ENCODE measurements at places on chromosomes 1 and 21.

DNA sequence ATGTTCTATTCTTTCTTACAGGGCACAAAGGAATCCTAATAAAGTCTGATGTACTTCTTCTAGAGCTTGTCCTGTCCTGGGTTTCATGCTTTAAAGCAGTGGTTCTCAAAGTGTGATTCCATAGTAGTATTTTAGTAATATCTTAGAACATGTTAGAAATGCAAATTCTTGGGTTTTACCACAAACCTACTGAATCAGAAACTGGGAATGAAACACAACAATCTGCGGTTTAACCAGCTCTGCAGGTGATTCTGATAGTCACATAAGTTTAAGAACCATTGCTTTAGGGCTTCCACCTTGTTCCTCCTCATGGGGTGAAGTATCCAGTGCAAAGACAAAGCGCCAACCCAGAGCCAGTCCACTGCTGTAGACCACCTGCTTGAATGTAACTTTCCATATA lies 41.1 kb downstream of the NGF start:
- no peak for DNase-seq

DNA sequence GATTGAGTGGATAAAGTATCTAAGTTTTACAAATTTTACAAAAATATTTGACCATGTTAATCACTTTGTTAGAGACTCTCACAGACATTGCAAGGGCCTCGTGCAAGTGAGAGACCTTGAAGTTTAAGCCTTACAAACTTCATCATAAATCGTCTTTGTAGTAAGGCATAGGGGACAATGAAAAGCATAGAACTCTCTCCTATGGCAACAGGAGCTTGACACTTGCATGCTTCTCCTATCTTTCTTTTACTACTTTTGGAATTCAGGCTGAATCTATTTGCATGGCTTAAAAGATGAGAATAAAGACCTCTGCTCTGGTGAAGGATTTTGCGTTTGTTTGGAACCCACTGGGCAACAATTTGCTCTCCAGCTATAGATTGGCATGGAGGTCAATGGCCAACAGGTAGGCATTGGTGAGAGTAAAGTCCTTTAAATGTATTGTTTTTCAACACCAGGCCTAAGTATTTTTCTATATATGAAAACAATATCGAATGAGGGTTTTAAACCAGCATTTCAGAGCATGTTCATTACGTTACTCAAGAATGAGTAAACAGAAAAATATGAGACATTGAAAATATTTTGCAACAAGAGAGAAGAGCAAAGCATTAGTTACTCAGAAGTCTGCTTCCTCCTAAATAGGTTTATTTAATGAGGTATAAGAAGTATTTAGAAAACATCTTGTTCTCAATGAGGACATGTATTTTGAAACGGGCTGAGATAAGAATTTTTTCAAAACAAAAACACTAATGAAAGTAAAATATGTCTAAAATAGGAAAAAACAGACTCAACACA lies 192.2 kb downstream of the TGFB2 start:
- DNase-seq = no peak

- no peak for DNase-seq
Observed at GRCh38 chr21:35294231-35294898, 245.3 kb upstream of the RUNX1 start.

- no peak for DNase-seq
Observed at GRCh38 chr1:68149110-68149798, 83.1 kb downstream of the WLS start.

DNA sequence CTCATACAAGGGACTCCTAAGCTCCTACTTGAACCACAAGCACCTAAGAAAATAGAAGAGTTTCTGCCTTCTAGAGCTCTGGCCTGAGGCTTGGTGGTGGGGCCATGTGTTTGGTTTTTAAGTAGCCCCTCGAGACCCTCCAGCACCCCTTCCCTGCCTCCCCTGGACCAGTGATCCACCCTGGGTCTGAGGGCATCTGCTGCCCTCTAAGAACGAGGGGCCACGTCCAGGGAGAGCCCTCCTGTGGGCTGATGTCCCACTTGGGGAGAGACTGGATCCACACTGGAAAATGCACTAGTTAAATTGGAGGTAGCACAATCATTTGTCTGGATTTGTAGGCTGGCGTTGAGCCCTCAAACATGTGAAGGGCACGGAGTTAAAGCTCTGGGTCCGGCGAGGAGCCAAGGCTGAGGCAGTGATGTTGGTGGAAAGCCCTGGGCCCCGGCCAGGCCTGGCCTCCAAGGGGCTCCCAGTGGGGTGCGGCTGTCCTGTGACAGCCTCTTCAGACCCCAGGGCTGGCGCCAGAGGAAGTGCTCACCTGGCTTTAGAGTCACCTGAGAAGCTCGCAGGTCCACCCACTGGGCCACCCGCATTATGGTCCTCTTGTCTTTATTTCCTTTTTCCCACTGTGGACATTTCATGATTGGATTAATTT lies 65.2 kb downstream of the SLC37A1 start:
- no peak for DNase-seq

DNA sequence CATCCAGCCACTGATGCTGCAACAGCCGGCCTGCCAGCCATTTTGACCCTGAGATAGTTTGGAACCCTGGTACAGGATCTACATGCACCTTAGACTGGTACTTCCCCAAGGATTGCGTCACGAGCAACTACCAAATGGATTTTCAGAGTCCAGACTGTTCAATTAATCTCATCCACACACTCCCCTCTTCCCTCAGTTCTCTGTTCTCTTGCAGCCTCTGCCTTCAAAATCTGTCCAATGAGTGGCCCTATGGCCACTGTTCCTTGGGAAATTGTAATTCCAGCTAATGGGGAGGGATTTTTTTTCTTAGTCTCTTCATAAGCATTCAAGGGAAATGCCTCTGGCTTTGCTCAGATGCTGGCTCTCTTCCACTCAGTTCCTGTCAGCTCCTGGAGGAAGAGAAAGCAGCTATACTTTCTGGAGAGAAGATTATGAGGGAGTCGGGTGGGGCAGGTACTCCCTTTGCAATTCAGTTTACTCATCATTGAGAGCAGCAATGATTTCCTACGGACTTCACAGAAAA lies 19.8 kb upstream of the UAP1 start:
- no peak for DNase-seq

- DNase-seq = no peak
Observed at GRCh38 chr1:230548997-230549396, 93.3 kb upstream of the COG2 start.

DNA sequence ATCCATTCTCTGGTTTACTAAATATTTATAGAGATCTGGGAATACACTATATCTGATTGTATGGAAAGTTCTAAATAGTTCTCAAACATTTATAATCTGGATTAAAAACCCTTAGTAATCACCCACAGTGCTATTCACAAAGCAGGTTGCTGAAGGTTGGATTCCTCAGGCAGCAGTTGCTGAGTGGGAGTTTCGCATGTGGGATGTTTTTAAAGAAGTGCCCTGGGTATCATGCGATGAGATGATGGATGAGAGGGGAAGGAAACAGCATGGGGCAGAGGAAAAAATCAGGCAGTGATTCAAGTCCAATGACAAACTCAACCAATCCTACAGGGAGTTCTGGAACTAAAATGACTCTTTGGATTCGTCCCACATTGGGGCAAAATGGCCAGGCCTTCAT lies 85.3 kb upstream of the GALNT2 start:
- DNase-seq = no peak

- no peak for DNase-seq
Observed at GRCh38 chr1:36834586-36834985, 199.7 kb downstream of the GRIK3 start.

DNA sequence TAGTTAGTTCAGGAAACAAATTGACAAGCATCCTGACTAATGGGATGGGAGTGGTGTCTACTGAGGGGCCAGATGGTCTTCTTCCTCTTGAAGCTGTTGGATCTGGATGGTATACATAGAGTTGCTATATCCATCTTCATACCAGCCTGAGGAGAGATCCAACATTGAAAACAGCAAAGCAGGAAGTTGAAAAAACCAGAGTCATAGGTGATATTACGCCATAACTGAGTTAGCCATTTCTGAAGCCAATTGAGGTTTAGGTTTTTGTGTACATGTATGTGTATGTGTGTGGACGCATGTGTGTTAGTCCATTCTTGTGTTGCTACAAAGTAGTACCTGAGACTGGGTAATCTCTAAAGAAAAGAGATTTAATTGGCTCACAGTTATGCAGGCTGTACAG lies 2.3 kb upstream of the TSPAN2 start:
- DNase-seq = no peak

DNA sequence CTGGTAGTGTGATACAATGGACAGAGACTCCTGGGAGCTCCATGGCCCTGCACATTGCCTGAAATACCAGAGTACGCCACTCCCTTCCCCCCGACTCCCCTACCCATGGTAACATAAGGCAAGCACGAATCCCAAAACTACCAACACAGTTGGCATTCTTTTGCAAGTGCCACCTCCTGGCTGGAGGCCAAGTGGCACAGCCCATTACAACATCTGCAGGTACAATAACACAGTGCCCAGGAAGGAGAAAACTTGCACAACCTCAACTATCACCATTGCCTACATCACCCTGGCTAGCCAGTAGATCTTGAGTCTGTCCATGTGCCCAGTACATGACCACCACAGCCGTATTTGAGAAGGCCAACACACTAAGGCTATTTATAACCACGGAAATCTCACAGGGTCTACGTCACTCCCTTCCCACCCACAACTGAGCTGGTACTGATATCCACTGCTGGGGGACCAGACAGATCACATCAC lies 11.7 kb downstream of the ADAMTS1 start:
- no peak for DNase-seq

DNA sequence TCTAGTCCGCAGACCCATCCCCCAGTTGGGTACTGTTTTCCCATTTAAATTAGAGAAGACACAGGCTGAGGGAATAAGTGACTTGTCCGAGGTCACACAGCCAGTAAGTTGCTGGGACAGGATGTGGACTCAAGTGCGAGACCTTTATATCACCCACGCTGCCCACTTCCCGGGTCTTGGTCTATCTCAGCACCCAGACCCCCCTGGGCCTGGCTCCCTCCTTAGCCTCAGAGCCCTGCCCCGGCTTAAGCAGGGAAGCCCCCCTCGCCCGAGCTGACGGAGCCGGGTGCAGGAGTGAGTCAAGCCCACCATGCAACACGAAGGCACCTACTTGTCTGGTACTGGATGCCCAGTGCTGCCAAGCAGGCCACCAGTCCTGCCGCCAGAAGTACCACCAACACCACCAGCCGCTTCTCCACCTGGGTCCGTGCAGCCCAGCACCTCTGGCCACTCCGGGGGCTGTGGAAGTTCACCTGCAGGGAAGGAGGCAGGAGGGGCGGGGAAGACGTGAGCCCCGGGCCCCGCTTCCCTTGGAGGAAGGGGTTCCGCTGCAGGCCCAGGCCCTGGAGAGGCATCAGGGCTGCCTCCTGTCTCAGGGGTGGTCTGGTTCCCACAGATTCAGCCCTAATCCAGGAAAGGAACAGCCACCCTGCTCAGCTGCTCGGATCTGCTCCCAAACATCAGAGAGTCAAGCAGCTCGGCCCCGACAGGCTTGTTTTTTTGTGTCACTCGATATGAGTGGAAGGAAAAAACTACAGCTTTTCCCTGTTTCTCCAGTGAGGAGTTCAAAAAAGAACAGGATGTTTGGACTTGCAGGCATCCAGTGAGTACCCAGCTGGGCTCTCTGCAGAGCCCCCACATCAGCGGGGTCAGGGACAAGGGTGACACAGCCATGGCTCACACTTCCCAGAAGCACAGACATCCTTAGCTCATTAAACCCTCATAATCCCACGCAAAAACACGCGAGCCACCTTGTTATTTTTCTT lies 11.1 kb downstream of the ECE1 start:
- no peak for DNase-seq

DNA sequence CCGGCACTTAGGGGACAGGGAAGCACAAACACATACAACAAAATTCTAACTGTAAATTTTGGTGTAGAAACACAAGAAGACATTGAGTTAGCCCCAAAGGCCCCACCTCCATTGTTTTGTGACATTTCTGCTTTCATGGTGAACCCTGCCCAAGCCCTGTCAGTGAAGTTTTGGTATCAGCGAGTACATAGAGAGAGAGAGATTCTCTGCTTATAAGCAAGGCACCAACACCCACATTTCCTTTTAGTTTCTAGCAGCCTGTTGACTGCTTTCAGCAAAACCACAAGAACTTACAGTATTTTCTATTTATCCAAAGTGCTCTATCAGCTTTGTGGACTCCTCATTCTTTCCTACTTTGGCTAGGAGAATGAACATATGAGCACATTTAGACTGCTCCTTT lies 24.0 kb downstream of the ZNF124 start:
- no peak for DNase-seq

GRCh38 chr1:58971629-58972140 lies 187.8 kb upstream of the JUN start:
- no peak for DNase-seq

GRCh38 chr1:197178998-197179397 lies 32.5 kb upstream of the ASPM start:
- DNase-seq = no peak

- DNase-seq = no peak
Observed at GRCh38 chr1:207006083-207006482, 26.5 kb downstream of the C1orf116 start.

GRCh38 chr1:45479039-45479748 lies 11.8 kb downstream of the TESK2 start:
- no peak for DNase-seq
